ENCODE measurements at places on chromosomes 5 and 9.

DNA sequence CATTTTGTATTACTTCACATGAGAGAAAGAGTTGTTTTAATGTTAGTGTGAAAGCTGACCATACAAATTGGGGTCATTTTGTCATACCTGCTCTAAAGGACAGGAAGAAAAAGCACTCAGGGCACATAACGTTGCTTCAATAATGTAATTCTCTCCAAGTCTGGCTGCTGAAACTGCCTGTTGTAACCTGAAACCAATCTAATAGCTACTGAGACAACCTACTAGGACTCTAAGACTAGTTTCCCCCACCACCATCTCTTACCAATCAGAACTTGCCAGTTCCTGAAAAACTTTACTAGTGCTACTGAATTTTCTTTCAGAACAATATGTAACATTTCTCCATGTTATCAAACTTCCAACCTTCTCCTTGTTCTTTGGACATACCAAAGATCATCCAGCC, 374.7 kb downstream of the PTPRD start:
- no peak for DNase-seq

DNA sequence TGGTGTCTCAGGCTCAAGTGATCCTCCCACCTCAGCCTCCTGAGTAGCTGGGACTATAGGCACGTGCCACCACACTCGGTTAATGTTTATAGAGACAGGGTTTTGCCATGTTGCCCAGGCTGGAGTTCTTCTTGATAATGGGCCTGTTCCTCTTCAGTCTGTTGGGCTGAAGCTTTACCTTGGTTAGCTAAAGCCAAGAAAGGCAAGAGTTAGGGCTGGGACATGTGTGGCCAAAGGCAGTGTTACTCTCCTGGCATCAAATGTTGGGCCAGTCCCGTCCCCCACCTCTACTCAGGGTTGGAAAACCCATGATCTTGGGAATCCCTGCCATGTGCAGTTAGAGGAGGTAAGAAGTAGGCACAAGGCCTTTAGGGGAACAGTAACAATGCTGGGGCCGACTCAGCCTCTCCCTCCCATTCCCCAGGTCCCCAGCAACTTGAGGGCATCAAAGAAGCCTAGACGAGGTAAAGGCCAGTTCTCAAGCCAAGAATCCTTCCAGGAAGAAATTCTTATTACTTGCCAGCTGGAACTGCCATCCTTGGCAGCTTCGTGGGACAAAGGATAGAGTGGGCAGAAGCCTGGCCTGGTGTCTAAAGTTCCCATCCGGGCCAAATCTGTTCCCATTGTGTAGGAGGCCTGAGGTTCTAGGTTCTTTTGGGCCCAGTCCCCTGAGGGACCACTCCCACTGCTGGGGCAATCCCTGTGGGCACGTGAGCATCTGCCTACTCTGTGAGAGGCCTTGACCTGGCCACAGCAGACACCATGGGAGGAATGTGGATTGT, 4.5 kb downstream of the EGR1 start:
- peak; percentile 69 for DNase-seq

GRCh38 chr9:129609486-129610212, 11.3 kb downstream of the C9orf50 start:
- peak; percentile 54 for DNase-seq

DNA sequence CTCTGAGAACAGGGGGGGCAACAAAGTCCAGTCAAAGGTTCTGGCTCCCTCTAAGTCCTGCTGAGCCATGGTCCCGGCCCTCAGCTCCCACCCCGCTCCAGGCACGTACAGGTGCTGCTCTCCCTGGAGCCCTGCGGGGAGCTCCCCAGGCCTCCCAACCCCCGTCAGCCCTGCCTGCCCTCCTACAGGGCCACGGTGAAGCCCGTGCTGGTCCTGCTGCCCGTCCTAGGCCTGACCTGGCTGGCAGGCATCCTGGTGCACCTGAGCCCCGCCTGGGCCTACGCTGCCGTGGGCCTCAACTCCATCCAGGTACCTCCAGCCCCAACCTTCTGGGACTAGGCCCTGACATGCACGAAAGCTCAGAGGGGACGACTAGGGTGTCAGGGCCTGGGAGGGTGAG, 20.1 kb downstream of the ADGRD2 start:
- DNase-seq = no peak

GRCh38 chr5:137782055-137782454, 27.9 kb upstream of the HNRNPA0 start:
- DNase-seq = no peak

- DNase-seq = no peak
Measured at GRCh38 chr9:90942555-90942954, 140.9 kb downstream of the SYK start.

DNA sequence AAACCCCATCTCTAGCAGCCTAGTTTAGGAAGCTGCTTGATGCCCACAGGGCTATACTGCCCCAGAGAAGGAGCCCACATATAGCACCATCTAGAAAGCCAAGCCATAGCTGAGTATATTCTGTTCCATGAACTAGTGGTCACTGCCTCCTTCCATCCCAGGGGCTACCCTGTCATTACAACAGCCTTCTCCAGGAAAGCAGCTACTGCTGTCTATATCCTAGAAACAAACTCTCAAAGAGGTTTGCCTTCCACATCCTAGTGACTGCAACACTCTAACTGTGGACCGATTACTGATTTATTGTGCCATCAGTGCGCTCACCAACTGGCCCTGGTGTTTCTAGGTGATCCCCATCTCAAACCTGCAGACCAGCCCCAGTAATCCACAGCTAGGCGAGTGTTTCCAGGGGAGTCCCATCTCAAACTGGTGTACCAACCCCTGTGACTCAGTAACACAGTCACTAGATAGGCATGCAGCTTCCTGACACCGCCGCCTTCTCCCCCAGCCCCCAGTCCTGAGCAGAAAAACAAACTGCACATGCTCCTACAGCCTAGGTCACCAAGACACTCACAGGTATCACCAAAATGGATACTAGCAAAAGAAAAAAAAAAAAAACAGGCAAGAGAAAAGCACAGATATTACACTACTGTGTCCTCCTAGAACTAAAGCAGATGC, 14.8 kb downstream of the SPTLC1 start:
- DNase-seq = peak; percentile 80

DNA sequence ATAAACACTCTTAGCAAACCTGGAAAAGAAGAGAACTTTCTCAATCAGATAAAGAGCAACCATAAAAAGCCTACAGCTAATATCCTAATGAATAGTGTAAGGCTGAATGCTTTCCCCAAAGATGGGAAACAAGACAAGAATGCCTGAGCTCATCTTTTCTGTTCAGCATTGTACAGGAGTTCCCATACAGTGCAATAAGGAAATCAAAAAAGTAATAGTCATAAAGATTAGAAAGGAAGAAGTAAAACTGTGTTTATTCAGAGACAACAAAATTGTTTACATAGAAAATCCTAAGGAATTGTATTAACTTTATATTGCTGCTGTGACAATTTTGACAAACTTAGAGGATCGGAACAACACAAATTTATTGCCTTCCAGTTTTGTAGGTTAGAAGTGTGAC, 330.7 kb upstream of the SLC24A2 start:
- DNase-seq = no peak

DNA sequence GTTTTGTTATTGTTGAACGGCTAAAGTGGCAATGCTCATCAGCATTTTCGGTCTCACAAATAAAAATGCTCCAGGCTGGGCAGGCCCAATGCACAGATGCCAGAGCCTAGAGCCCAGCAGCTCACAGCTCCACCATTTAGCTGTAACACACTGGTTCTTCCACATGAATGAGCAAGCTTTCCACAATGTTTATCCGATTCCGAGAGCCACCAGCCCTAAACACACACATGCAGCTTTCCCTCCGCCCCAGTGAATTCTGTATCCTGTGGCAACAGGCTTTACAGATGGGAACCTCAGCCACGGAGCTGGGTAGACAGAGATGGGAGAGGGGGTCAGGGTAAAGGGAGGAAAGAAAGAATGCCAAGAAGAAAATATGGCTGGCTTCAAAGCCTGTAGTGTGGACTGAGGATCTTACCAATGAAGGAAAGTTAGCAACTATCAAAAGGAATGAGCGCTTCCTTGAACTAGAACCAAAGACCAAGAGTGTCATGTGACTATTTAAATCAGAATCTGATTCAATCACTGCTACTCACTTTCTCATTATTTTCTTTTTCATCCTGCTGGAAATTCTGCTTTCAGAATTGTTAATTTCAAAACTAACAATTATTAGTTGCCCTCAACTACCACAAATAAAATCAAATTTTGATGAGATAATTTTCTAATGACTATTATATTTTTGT, 77.1 kb downstream of the MRPS27 start:
- DNase-seq = no peak

DNA sequence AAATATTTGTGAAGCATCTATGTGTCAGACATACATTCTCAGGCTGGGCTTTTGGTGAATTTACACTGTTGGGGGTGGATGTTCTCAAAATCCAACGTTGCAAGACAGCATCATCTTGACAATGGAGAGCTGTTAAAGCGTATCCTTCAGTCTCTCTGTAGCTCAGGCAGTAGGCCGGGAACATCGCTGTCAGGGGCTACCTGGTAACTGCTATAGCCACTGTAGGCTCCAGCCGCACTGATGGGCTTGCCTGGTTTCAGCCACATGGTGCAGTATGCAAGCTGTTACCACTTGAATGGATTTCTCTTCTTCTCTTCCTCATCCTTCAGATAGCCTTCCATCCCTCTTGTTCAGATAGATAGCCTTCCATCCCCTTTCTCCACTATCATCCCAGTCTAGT, 51.7 kb downstream of the DRD1 start:
- no peak for DNase-seq

DNA sequence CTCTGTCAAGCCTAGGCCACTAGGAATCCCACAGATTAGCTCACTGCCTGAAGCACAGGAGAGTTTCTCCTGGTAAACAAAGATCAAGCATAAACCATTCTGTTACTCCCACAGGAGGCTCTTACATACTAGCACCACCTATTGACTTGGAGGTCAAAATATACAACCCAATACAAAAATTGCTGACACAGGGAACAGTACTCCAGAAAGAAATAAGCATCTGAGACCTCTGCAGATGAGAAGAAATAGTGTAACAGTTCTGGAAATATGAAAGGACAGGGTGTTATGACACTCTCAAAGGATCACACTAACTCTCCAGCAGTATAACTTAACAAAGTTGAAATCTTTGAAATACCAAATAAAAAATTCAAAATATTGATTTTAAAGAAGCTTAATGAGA, 269.6 kb upstream of the ARRDC3 start:
- DNase-seq = no peak

DNA sequence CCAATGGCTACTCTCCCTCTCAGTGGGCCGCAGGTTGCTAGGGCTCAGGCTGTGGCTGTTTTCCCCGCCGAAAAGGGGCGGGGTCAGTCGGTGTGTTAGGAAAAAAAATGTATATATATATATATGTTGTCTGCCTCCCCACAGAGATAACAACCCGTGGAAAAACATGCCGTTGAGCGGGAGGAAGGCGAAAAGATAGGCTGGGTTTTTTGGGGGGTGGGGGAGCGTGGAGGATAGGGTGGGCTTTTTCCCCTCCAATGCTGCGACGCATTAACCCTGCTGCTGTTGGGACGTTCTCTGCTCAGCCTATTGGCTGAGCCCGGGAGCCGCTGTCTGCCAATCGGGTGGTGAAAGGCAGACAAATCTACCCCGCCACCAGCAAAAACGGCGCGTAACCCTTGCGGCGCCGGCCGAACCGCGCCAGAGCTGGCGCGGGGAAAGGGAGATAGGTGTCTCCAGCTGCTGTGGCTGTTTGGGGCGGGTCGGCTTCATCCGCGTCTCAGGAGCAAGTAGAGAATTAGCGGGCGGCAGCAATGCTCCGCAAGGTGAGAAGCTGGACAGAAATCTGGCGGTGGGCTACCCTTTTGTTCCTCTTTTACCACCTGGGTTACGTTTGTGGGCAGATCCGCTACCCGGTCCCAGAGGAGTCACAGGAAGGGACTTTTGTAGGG, at the start of gene PCDHGC4:
PCDHGC4 (plus strand) TSS at position 390 of the 671 bp plus-strand sequence; CDS start at position 534, 144 bp downstream.
- DNase-seq = no peak

DNA sequence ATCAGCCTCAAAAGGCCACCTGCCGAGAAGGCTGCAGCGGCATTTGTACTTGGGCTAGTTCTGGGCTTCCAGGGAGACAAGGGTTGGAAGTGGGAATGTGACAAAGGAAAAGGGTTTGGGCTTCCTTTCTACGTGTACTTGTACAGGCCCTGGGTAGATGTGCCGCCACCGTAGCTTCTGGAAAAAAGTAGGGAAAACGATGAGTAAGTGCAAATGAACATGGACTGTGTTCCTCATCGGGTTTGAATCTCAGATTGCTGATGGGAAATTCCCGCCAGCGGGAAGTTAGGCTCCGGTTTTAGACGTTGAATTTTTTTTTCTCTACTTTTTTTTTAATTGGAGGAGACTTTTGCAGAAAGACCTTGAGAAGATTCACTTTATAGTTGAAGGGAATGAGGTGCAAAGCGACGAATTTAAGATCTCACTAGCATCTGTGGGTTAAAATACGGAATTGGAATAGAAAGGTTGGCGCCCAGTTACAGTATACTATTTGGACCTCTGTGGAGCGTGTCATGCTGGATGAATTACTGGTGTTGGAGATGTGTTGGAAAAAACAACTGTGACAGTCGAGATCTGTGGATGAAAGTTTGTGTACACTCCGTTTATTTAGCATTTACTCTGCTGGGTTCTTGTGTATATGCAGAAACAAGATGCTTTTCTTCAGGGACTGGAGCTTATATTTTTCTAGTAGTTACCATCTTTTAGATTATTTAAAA, 1.2 kb downstream of the G3BP1 start:
- peak; percentile 33 for DNase-seq

- DNase-seq = no peak
Measured at GRCh38 chr5:3121813-3122212, 370.3 kb upstream of the IRX2 start.

GRCh38 chr9:2494562-2494961, 127.0 kb upstream of the VLDLR start:
- peak; percentile 77 for DNase-seq

DNA sequence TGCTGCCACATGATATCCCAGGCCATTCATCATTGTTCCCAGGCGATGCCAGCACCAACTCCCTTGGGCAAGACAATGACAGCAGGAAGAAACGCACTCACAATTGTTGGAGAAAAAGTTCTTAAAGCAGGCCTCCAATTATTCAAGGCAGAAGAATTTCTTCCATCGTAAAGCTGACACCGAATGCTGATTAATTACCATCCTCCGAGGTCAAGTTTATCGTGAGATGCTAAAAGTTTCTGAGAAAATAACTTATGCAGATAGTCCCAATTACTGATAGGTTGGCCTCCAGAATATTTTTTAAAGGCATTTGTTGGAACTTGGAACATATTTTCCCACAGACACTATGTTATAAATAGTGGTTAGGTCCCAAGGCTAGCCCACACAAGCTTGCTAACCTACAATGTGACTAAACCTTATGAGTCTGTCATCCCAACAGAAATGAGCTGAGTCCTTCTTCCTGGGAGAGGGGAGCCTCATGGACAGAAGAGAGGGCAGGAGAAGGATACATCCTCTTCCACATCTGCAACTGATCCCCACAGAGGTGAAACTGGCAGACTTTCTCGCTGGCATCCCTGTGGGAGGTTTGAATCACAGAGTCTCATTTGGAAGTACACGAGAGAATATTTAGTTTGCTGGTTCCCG, 202.4 kb upstream of the TBC1D2 start:
- DNase-seq = peak; percentile 92

GRCh38 chr9:123062351-123063176, 29.1 kb downstream of the GPR21 start:
- DNase-seq = peak; percentile 41
